ENCODE measurements at places on chromosomes 5 and 9. TPM values are rescaled to one million over a fixed set of nuclear protein-coding genes. Genes with fewer than 3 reads are reported as not detected.

FGF1 gene
- total RNA-seq, result not detected

NUDCD2 gene
- total RNA-seq, result 21.5 TPM

PCDHB3 gene
- total RNA-seq, result not detected

ACOT12 gene
- not detected for total RNA-seq

PCDHGB1 gene
- total RNA-seq, result 0.06 TPM

GOLM1 gene
- total RNA-seq, result 44.4 TPM

TLR4 gene
- total RNA-seq, result 5.9 TPM

CCDC183 gene
- total RNA-seq, result not detected

SLC36A2 gene
- total RNA-seq, result not detected

SLC6A19 gene
- total RNA-seq, result not detected

HTR4 gene
- not detected for total RNA-seq

IGFBPL1 gene
- total RNA-seq, result 7.6 TPM

LRRTM2 gene
- total RNA-seq, result not detected

TRPM3 gene
- 0.37 TPM for total RNA-seq

GPR151 gene
- not detected for total RNA-seq

CATSPER3 gene
- 1.1 TPM for total RNA-seq

FRMD3 gene
- 2.0 TPM for total RNA-seq

SLC34A3 gene
- not detected for total RNA-seq

ZFP37 gene
- not detected for total RNA-seq

DRD1 gene
- not detected for total RNA-seq

ATP6V0E1 gene
- total RNA-seq, result 473 TPM
